ENCODE measurements at places on chromosomes 2 and 18.

- no peak for DNase-seq
Measured at GRCh38 chr2:95267458-95268210, 6.6 kb upstream of the PROM2 start.

DNA sequence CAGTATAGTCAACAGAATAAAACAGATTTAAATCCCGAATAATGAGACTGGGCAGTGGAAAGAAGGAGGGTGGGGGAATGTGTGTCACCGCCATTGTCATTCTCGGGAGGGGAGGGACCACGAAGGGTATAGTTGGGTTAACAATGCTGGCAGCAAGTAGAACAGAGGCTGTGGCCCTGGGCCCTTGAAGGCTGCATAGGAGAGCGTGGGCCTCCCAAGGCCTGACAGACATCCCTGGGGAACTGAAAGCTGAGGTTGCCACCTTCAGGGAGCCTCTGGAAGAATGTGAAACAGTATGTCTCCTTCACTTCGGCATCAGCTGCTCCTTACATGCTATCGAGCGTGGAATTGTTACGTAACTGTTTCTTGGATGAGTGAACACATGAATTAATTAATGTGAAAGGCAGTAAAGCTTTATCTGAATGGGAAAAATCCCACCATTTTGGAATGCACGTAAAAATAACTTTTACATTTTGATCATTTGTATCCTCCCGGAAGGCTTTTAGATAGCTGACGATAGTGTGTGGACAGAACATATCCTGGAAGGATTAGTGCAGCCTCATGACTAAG, 92.8 kb upstream of the TTC39C start:
- no peak for DNase-seq

DNA sequence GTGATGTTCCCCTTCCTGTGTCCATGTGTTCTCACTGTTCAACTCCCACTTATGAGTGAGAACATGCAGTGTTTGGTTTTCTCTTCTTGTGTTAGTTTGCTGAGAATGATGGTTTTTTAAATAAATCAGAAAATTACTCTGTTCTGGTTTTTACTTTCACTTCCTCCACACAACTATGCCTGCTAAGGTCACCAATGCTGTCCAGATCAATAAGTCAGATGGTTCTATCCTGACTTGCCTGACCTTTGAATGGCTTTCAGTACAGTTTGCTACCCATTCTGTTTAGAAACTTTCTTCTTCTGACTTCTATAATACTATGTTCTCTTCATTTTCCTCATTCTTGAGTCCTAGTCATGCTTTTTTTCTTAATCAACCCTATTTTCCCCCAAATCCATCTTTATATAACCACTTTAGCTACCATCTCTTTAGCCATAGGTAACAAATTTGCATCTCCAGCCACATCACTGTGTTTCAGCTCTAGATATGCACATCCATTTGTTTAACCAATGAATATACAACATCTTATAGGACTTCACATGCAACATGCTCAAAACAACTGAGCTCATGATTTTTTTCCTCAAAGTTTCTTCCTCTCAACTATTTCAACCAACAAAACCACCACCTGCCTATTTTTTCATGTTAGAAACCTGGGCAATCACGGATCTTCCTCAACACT, 58.8 kb upstream of the SLC38A11 start:
- DNase-seq, result no peak

- DNase-seq, result peak; percentile 12
Measured at GRCh38 chr2:201006704-201007103, 43.2 kb upstream of the ORC2 start.

- no peak for DNase-seq
Measured at GRCh38 chr2:85213901-85214512, 80.8 kb downstream of the TCF7L1 start.

DNA sequence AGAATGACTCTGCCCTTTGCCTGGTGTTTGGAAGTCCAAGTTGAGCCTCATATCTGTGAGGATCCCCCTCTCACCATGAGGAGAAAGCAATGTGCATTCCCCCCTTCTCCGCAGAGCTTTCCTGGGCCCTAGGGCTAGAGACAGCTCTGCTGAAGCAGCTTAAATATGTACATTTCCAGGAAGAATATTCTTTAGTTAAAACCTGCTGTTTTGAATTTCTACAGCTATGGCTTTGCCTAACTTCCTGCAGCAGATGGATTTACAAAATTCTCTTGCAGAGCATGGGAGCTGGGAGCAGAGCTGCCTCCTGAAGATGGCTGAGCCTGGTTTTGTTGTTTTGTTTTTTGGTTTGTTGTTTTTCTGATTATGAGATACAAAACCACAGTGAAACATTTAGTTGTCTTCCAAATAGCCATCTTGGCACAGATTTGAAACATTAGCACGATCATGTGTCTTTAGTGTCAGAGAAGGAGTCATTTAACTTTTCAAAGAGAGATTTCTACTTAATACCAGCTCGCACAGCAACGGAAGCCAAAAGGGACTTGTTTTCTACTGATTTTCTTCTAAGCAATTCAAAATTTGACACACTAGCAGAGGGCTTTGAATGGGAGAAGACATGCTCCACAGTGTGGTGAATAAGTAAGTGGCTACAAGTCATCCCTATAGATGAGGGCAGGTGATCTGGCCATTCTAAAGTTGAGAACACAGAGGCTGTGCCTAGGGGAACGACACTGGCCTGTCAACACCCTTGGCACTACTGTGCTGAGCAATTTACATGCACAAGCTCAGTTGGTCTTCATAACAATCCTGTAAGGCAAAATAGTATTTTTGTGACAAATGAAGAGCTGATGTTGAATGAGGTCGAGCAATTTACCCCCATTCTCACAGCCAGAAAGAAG, 222.6 kb downstream of the MREG start:
- DNase-seq, result no peak

DNA sequence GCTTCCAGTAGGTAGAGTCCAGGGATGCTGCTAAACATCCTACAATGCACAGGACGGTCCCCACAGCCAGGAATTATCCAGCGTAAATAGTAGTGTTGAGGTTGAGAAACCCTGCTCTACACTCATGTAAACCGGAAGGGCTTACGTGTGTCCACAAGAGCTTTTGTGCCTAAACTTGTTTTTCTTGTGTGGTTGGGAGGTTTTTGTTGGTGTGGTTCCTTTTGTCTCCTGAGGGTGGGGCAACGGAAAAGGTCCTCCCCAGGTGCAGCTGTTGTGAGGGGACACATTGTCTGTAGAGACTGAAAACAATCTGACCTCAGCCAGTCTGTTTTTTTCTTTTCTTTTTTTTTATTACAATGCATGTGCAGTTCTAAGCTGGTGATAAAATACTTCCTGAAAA, 72.7 kb upstream of the MGAT5 start:
- DNase-seq, result no peak

All from HuH-7 (cell line).